CD4-positive, CD25-positive, alpha-beta regulatory T cell (primary cell): ENCODE measurements at places on chromosomes 4 and X. TPM values are rescaled to one million over a fixed set of nuclear protein-coding genes. Genes with fewer than 3 reads are reported as not detected.

DNA sequence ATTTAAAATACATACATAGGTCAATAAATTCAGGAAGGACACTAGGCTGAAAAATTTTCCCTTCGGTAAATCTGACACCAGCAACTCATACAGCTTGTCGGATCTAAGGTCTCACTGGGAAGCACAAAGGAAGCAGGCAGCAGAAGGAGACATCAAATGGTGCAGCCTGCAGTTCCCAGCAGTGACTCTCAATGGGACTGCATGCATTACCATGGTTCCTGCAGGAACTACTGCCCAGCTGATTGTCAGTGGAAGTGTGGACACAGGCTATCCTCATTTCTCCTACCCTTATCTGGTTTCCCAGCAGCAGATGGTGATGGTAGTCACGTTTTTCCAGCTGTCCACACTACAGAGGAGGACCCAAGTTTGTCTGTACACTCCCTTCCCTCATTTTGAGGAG, 113.3 kb downstream of the PPP1R2C start:
- no peak overlapping the region for H3K4me3 ChIP-seq
- H3K27me3 ChIP-seq: no peaks in the 10 kb centered on the region
- DNase-seq: no peak

DNA sequence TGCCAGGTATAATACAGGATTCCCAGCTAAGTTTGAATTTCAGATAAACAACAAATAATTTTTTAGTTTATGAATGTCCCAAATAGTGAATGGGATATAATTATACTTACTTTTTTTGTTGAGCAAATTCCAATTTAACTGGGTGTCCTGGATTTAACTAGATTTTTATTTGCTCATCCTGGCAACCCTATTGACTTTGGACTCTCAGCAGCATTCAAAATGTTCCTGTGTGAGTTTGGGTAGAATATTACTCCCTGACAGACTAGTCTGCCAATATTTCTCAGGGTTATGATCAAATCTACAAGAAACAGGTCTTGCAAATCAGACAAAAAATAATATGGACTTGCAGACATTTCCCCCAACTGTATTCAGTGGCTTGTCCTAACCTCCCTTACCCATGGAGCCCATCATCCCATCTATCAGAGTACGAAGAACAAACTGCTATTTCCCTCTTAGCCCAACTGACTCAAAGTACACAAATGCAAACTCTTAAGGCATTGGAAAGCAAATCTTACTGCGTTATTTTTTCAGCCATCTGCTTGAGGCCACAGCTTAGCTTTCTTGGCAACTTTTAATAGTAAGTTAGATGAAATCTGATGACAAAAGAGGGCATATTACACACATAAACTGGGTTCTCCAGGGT, 20.7 kb downstream of the SETD7 start:
- no peak overlapping the region for H3K27ac ChIP-seq
- H3K4me3 ChIP-seq: no peak overlapping the region
- no peaks in the 10 kb centered on the region for H3K27me3 ChIP-seq
- H3K4me1 ChIP-seq: no peaks in the 10 kb centered on the region

DNA sequence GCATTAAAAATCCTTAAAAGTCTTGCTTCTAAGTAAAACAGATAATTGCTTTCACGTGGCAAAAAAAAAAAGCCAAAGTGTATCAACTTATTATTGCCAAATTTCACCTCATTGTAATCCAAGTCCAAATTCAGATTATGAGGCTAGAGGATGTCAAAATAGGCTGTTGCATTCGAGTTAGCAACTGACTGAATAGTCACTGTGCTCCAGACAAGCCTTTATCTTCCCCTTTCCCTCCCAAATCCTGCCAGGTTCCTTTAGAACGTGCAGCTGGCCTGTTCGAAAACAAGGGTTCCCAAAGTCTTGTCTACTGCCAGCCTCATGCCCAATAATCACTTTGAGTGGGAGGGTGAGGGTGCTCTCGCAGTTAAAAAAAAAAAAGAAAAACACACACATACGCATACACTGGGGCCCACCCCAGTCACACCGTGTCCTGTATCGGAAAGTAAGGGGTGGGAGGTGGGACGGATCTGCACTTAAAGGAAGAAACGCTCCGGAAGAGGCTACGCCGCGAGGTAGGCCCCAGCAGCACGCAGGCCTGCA, 603 bp downstream of the MAD2L1 start:
- no peaks in the 10 kb centered on the region for H3K27me3 ChIP-seq
- peaks cover 34% of the 10 kb centered on the region for H3K4me1 ChIP-seq
- H3K27ac ChIP-seq: peak overlapping the region; percentile 96
- H3K36me3 ChIP-seq: no peaks in the 10 kb centered on the region
- DNase-seq: no peak

GRCh38 chr4:16731776-16732380, 166.6 kb downstream of the LDB2 start:
- H3K27me3 ChIP-seq: no peaks in the 10 kb centered on the region
- no peak overlapping the region for H3K4me3 ChIP-seq
- no peaks in the 10 kb centered on the region for H3K4me1 ChIP-seq
- no peaks in the 10 kb centered on the region for H3K36me3 ChIP-seq

DNA sequence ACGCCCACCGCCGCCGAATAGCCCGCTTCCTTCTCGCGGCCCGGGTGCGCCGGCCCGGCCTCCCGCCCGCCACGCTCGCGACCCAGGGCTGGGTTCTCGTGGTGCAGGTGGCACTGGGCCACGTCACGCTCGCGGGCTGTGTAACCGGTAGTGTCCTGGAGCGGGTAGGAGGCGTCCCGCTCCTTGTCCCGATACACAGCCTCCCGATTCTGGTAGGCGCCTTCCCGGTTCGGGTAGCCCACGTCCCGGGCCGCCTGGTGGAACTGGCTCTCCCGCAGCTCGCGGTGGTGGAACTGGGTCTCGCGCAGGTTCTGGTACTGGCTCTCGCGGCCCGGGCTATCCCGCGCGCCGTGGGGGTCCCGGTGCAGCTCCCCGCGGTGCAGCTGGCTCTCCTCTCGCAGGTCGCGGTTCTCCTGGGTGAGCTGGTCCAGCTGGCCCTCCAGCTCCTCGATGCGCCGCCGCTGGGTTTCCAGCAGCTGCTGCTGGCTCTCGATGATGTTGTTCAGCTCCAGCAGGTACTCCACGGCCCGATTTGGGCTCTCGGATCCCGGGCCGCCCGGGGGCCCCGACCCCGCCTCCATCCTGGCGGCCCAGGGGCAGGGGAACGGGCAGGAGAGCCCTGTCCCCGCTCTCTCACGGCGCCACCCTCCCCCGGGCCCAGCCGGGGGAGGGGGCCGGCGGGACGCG, 39.3 kb upstream of the IQSEC2 start:
- H3K36me3 ChIP-seq: no peaks in the 10 kb centered on the region
- no peak overlapping the region for H3K4me3 ChIP-seq
- DNase-seq: peak; percentile 2
- peaks cover 17% of the 10 kb centered on the region for H3K27me3 ChIP-seq

DNA sequence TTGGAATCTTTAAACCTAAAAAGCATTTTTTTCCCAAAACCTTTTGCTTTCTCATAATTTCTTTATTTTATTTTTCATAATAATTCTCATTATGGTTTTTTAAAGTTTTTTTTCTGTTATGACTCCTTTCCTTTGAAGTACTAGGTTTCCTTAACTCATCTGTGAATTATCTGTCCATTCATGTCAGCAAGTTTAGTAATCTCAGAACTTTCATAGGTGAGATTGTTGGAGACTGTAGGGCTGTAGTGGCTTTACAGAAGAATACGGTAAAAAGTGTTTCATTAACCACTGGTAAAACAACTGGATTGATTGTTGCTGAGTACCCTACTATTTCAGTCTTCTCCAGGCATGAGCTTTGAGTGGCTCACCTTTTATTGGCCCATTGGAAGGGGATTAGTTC, 361.7 kb upstream of the PPP1R2C start:
- no peaks in the 10 kb centered on the region for H3K36me3 ChIP-seq
- H3K27me3 ChIP-seq: no peaks in the 10 kb centered on the region
- H3K4me3 ChIP-seq: no peak overlapping the region

DNA sequence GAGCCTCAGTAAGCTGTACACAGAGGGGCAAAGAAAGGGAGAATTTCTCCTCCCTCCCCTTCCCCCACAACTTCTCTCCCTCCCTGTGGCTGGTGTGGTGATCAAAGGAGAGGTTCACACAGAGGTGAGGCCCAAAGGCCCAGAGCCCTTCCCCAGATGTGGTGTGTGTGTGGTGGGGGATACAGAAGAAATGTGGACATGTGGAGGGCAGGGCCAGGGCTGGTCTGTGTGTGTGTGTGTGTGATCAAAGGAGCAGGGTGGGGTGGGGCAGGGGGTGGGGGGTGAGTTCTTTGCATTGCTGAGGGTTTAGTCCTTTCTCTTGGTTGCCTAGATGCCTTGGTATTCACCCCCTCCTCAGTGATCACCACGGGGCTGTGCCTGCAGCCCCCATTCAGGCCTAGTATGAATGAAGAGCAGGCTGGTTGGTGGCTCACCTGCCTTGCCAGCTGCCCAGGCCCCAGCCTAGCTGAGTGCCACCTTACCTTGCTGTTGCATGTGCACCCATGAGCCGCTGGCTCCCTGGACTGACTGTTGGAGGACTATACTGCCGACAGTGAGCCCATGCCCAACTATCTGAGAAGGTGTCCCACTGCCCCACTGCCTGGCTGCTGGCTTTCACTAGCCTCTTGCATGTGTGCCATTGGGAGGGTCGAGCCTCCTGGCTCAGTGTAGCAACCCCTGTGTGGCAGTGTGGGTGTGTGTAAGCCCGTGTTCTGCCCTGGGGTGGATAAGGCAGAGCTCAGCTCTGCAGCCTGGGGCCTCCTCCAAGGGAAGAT, 101.9 kb downstream of the EFNB1 start:
- no peak overlapping the region for H3K27ac ChIP-seq
- H3K27me3 ChIP-seq: no peaks in the 10 kb centered on the region
- H3K4me3 ChIP-seq: no peak overlapping the region
- no peaks in the 10 kb centered on the region for H3K4me1 ChIP-seq

The GIMD1 gene
- not detected for polyA plus RNA-seq

- no peaks in the 10 kb centered on the region for H3K36me3 ChIP-seq
- H3K27ac ChIP-seq: no peak overlapping the region
- no peaks in the 10 kb centered on the region for H3K4me1 ChIP-seq
- no peak for DNase-seq
Measured at GRCh38 chrX:24838629-24839028, 144.9 kb downstream of the POLA1 start.

The GUCY1B1 gene
- not detected for polyA plus RNA-seq

The AFM gene
- polyA plus RNA-seq: not detected

DNA sequence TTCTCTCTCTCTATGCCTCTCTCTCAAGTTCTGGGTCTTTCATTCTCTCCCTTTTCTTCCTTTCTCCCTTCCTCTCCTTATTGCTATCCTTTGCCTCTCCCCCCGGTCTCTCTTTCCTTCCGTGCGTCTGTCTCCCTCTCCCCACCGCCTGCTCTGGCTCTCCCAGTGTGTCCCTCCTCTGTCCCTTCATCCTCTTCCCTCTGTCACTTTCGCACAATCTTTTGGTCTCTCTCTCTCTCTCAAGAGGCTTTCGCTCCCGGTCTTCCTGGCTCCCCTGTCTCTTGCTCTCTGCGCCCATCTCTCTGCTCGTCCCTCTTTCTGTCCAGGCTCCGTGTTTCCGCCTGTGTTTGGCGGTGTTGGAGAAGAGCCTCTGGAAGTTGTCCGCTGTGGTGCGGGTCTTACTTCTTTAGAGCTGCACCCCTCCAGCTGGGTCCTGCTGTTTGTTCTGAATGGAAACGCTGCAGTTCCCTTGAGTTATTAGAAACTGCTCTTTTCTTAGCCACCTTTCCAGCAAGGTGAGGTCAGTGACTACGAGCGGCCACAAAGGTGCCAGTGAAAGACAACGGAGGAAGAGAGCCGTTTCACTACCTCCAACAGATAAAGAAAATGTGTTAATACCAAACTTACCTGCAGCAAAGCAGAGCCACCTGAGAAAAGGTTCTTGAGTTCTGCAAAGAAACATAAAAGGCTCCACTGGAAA, 1.1 kb downstream of the BMPR1B start:
- H3K4me3 ChIP-seq: no peak overlapping the region
- no peaks in the 10 kb centered on the region for H3K36me3 ChIP-seq
- no peak for DNase-seq
- no peaks in the 10 kb centered on the region for H3K4me1 ChIP-seq
- H3K27ac ChIP-seq: no peak overlapping the region
